ENCODE measurements at places on chromosomes 1 and 21. TPM values are rescaled to one million over a fixed set of nuclear protein-coding genes. Genes with fewer than 3 reads are reported as not detected.
A peak's percentile ranks its signal among the peaks of the same experiment; 100 is the strongest.

GRCh38 chr21:33229099-33229783 is 497 bp upstream of the IFNAR2 start:
- no peak for DNase-seq

- DNase-seq: no peak
Measured at GRCh38 chr1:9590201-9590600, 1.5 kb downstream of the TMEM201 start.

DNA sequence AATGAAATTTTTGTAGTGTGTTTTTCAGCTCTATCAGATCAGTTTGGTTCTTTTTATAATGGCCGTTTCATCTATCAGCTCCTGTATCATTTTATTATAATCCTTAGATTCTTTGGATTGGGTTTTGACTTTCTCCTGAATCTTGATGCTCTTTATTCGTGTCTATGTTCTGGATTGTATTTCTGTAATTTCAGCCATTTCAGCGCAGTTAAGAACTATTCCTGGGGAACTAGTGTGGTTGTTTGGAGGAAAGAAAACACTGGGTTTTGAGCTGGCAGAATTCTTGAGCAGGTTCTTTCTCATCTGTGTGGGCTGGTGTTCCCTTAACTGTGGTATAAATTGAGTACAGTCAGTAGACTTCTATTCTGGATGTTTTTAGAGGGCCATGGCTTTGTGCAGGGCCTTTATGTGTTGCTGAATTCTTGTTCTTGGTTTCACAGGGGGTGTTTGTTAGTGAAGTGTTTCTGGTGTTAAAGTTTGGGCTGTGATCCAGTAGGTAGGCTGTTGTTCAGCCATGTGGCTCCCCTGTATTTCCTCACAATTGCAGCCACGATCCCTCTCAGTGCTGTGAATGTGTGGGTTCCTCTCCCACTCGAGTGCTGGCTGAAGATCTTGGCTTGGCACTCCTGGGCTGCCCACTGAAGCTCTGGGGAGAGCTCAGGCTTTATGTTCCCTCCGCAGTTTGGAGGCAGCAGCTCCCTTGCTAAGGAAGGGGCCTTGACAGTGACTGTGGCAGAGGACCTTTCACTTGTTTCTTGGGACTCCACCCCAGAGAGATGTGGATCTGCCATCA is 56.0 kb upstream of the CCDC190 start:
- no peak for DNase-seq

DNA sequence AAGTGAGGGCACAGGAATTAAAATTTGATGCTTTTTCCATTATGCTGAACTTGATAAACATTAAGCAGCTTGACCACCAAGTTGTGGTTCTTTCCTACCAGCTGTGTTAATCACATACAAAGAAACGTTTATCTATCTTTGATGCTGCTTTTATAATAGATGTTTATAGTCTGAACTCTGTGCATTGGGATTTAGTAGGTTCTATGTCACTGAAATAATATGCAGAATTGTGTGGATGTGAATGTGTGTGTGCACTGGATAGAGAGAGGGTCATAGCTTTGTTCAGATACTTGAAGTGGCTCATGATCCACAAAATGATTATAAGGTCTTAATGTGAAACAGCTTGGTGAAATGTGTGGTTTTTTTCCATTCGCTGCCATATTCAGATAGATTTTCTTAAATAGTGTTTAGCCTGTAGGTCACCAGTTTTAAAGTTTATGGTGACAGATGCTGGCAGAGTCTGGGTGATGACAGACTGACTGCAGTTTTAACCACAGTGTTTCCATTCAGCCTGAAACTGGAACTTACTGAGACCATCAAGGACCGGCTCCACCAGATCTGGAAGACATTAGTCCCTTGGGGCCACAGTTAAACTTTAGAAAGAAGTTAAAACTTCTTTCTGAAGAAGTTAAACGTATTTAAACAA is 10.2 kb downstream of the DDI2 start:
- DNase-seq: no peak

- no peak for DNase-seq
Measured at GRCh38 chr1:42720868-42721267, 19.2 kb downstream of the CLDN19 start.

DNA sequence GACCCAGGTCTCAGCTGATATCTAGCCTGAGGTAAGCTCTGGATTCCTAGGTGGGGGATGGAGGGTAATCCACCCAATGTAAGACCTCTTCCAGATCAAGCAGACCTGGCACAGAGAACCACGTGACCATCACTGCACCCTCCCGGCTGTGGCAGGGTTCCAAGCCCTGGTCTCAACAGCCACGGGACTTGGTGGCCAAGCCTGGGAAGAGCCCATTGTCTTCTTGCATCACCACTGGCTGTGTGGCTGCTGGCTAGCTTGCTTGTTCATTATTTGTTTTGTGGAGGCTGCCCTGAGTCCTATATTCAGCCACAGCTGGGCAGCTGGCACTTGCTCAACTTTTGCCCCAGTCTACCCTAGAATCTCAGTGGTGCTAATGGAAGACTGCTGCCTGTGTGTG is 24.1 kb upstream of the NFASC start:
- DNase-seq: no peak

GRCh38 chr1:34409689-34410229 is 233.1 kb downstream of the C1orf94 start:
- DNase-seq: no peak

GRCh38 chr1:155083865-155084721 is 5.5 kb downstream of the EFNA3 start:
- no peak for DNase-seq

DNA sequence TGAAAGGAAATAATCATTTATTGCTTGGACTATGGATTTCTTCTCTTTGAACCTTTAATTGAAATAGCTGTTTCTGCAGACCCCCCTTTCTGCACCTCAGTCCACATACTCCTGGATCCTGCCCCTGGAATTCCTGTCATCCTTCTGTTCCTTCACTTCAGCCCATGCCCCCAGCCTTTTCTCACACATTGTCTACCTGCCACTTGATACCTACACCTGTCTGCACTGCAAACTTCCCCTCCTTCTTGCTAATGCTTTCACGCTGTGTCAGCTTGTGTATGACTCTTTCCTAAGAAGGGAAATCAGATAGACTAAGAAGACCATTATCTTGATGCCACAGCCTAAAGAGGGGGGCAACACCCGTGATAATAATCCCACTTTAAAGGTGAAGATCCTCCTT is 80.3 kb upstream of the EXO1 start:
- DNase-seq: no peak

GRCh38 chr1:6260433-6260934 is 414 bp downstream of the GPR153 start:
- peak; percentile 71 for DNase-seq

- no peak for DNase-seq
Measured at GRCh38 chr21:41043014-41043413, 124.9 kb upstream of the BACE2 start.

- DNase-seq: no peak
Measured at GRCh38 chr1:83889707-83890106, 109.2 kb downstream of the TTLL7 start.

DNA sequence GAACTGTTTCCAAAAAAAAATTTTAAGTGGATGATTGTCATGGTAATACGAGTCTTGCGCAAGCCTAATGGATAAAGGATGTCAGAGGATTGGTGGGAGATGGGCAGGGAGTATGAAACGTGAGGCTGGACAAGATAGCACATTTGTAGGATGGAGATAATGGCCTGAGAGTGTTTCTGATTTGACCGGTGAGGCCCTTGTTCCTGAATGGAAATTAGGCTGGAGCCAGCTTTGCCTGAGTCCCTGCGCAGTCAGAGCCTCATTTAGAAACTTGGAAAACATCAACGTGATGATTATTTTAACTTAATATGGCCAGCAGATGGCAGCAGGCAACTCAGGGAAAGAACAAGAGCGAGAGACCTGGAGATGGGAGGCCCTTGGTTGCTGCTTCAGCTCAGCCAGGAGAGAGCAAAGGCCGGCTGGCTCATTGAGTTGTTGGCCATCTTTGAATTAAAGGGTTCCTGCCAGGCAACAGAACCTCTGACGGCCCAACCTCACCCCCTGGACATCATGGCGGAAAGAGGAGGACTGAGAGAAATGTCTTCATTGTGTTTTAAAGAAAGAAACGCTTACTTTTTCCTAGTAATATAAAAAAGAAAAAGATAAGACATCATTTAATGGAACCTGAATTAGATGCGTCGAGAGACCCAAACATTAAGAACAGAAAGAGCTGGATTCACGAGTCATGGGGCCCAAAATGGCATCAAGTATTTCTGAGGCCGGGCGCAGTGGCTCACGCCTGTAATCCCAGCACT is 80.3 kb downstream of the SELENOF start:
- peak; percentile 63 for DNase-seq

- no peak for DNase-seq
Measured at GRCh38 chr1:164769486-164770130, 210.6 kb downstream of the PBX1 start.

GRCh38 chr1:25430073-25430966 is at the start of gene MACO1:
MACO1 (plus strand) TSS chr1:25430897; CDS start chr1:25431099, 202 bp downstream.
- peak; percentile 98 for DNase-seq

GRCh38 chr1:32427264-32427963 is 33.2 kb upstream of the BSDC1 start:
- DNase-seq: no peak

GRCh38 chr1:212162635-212163034 is 122.6 kb upstream of the PPP2R5A start:
- DNase-seq: no peak

GRCh38 chr1:214404571-214405213 is 123.7 kb downstream of the SMYD2 start:
- DNase-seq: no peak

DNA sequence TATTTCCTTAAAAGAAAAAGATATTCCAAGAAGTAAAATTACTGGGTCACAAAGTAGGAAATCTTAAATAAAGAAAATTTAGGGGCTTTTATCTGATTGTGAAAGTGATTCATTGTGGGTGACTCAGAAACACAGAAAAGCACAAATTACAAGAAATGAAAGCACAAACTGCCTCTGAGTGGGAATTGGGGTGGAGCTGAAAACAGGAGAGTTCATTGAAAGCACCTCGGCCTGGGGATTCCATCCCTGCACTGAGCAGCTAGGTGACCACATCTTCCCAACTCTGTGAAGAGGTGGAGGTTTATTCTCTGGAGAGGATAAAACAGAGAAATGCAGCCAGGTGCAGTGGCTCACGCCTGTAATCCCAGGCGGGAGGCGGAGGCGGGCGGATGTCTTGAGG is 7.4 kb downstream of the GJA4 start:
- DNase-seq: no peak

GRCh38 chr1:8680664-8681650 is 136.5 kb downstream of the RERE start:
- DNase-seq: no peak

- DNase-seq: peak; percentile 25
Measured at GRCh38 chr1:159421821-159422220, 10.2 kb upstream of the OR10J4 start.

DNA sequence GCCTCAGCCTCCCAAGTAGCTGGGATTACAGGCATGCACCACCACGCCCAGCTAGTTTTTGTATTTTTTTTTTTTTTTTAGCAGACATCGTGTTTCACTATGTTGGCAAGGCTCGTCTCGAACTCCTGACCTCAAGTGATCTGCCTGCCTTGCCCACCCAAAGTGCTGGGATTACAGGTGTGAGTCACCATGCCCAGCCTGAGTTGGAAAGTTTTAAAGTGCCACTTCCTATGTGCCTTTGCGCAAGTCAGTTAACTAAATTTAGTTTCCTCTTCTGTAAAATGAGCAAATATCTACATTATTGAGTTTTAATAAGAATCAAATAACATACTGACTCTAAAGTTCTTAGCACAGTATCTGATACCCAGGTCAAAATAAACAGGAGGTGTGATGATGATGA is 12.4 kb downstream of the SLC19A2 start:
- DNase-seq: no peak

Gene S100A3
- total RNA-seq: not detected

Gene A3GALT2
- total RNA-seq: 0.71 TPM

Gene MYCL
- total RNA-seq: 97.7 TPM

Gene ACTN2
- total RNA-seq: 2.7 TPM

Gene FABP3
- 148 TPM for total RNA-seq

Gene SLC44A5
- total RNA-seq: 15.4 TPM

Gene CNIH3
- 4.4 TPM for total RNA-seq

Gene FMO5
- total RNA-seq: 0.25 TPM

Gene SPATA1
- 1.3 TPM for total RNA-seq

Gene UBXN10
- total RNA-seq: 0.49 TPM

Gene EPHX1
- 60.4 TPM for total RNA-seq

Gene CLCA1
- total RNA-seq: not detected

Gene GJA5
- not detected for total RNA-seq

Gene CRYAA
- total RNA-seq: not detected

Gene OR2AK2
- 0.49 TPM for total RNA-seq

All from glutamatergic neuron (in vitro differentiated cells).